ENCODE measurements at places on chromosomes 12 and 14.

- no peak for DNase-seq
Measured at GRCh38 chr12:15183821-15184220, 37.4 kb downstream of the RERG start.

- no peak for DNase-seq
Measured at GRCh38 chr12:23684121-23684520, 265.3 kb downstream of the SOX5 start.

DNA sequence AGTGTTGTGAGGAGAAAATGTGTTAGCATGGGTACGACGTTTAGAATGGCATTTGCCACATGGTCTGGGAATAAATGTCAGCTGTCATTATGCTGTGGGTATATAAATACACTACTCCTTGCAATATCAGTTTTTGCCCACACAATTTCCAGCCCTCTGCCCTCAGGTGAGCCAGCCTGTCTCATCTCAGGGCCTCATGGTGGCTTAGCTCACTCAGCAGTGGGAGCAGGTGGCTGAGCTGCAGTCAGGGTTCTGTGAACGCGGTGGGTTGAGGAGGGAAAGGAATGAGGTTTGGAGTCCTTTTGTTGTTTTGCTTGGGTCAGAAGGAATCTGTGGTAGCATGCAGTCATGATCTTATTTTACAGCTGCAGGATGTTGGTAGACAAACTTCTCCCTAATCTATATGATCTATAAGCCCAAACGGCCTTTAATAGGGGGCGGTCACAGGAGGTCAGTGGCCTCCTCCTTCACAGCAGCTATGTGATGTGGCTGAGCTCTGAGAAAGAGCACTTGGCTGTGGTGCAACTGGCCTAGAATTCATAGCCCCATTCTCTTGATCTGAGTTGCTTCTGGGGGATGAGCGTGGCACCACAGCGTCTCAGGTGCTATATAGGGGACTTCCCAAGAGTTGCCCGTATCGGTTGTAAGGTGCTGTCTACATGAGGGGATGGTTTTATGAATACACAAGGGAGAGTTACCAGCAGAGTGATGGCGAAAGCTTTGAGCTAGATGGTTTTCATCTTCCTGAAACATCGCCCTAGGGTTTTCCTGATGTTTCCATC lies 27.8 kb upstream of the KCNA5 start:
- no peak for DNase-seq

- DNase-seq: no peak
Measured at GRCh38 chr12:87756111-87756510, 273.1 kb downstream of the C12orf50 start.

Measured in GM10248 (cell line).